Activated CD4-positive, alpha-beta T cell treated with anti-CD3 and anti-CD28 coated beads for 24 hours (primary cell): ENCODE measurements at places on chromosomes 7 and 10.

DNA sequence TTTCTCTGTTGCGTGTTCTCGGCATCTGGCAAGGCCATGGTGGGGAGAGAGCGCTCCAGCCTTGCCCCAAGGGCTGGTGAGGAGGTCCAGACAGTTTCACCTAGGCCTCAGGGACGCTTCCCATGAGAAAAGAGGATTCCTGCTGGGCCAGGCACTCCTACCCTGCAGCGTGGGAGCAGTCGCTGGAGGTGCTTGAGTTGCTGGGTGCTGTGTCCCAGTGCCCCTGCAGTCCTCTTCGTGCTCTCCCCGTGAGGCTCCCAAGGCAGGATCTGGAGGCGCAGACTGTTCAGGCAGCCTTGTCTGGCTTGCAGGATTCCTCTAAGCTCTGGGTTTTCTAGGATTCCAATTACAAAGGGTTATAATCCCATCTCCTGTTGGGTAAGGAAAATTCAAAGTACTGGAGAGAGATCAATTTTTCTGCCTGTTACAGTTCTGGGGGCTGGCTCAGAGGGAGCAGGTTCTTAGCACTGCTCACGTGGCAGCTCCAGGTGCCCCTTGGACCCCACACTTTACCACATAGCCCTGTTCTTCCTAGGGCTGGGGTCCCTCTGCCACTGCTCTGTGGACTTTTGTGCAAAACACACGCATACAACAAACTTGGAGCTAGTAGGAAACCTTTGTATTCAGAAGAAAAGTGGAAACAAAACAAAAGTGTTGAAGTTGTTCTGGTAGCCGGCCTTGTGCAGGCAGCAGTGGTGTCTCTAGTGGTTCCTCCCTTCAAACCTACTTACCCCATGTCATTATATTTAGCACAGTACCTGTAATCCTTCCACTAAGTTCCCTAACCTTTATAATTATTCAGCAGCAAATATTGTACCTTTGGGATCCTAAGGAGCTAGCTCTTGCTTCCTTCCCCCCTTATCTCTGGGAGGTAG is 60.5 kb downstream of the CCNY start:
- no peak for DNase-seq

DNA sequence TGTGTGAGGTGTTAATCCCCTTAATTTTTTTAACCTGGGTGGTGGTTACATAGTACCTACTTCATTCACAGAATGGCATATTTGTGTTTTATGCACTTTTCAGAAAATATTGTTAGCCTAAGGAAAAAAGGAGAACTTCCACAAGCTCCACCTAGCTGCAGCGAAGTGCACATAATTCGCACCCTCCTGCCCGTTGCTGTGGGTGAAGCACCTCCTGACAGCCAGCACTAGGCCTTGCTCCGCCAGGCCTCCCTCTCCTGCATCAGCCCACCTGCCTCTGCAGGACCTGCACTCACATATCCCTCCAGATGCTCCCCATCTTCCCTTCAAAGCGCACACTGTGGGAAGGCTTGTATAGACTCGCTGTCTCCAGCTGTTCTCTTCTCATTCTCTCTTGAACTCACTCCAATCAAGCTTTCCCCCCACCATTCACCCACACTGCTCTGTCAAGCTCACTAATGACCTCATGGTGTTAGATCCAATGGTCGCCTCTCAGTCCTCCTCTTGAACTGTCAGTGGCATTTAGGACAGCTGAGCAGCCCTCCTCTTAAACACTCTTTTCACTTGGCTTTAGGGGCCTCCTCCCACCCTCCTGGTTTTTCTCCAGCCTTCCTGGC is 20.7 kb upstream of the GRID1 start:
- DNase-seq = no peak

GRCh38 chr10:30709229-30709628 is 79.7 kb upstream of the LYZL2 start:
- no peak for DNase-seq

DNA sequence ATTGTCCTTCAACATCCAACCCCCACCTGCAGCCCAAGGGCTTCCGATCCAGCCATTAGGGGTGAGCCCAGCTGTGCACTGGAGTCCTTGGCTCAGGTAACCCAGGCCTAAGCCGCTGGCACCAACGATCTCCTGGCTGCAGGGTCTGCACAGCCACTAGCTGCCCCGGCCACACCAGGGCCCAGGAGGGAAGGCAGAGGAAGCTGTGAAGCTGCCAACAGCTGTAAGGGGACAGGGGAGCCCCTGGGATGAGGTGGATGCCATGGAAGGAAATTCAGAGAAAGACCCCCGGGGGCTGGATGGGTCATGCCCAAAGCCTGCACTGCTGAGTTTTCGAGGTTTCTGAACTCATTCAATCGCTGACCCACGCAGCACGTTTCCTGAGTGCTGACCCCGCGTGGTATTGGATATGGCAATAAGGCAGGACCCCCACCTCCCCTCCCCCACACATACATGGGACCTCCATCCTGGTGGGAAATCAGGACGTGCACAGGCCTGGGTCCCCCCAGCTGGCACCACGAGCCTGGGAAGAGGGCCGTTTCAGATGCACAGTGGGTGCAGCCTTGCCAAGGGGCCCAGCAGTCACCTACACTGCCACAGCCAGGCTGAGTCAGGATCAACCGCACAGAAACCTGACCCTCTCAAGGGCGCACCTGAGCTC is 170.3 kb downstream of the DIP2C start:
- DNase-seq = no peak

- DNase-seq = no peak
These were observed 9.7 kb upstream of the FHIP2A start for GRCh38 chr10:114811862-114812261.
